ENCODE measurements at places on chromosomes 1 and 21.

DNA sequence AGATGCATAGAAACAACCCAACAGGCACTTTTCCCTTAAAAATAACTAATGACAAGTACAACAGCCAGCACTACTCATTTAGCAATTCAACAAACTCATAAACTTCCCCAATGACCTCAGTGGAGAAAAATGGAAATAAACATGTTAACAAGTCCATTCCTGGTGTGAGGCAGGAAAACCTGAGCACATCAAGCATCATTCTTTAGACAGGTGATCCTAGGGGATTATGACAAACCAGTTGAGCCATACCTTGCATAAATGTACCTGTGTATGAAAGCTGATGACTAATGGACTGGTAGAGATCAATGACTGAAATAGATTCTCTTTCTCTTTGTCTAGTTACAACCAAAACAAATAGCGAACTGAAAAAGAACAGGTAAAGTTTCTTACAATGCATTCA is 7.0 kb downstream of the COL24A1 start:
- no peak for DNase-seq

DNA sequence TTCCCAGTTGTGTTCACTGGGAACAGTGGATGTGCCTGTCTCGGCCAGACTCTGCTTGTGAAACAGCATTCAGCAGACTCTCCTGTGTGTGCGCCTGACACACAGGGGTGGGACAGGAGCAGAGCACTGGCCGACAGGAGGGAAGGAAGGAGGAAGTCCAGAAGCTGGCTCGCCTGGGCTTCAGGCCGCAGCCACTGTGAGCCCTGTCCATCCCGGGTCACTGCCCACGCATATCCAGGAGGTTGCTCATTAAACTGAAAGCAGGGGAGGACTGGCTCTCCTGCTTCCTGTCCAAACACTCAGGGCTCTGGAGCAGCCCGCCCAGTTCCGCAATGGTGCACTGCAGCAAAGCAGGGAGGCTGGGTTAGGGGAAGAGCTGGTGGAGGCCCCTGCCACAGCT is 218.7 kb upstream of the VAMP3 start:
- no peak for DNase-seq

DNA sequence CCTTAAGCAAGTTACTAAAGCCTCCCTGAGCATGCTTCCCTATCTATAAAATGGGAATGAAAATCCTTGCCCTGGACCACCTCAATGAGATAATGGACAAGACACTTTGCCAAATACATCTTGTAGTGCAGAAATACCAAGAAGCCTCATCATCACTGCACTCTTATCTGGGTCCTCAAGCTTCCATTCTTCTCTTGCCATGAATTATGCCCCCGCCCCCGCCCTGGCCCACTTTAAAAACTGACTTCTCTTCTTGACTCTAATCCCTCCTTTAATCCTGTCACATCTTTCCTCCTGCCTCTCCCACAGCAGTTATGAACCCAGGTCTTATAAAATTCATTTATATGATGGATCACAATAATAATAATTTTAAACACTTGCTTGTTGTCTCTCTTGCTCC is 14.8 kb downstream of the ARHGEF11 start:
- no peak for DNase-seq

DNA sequence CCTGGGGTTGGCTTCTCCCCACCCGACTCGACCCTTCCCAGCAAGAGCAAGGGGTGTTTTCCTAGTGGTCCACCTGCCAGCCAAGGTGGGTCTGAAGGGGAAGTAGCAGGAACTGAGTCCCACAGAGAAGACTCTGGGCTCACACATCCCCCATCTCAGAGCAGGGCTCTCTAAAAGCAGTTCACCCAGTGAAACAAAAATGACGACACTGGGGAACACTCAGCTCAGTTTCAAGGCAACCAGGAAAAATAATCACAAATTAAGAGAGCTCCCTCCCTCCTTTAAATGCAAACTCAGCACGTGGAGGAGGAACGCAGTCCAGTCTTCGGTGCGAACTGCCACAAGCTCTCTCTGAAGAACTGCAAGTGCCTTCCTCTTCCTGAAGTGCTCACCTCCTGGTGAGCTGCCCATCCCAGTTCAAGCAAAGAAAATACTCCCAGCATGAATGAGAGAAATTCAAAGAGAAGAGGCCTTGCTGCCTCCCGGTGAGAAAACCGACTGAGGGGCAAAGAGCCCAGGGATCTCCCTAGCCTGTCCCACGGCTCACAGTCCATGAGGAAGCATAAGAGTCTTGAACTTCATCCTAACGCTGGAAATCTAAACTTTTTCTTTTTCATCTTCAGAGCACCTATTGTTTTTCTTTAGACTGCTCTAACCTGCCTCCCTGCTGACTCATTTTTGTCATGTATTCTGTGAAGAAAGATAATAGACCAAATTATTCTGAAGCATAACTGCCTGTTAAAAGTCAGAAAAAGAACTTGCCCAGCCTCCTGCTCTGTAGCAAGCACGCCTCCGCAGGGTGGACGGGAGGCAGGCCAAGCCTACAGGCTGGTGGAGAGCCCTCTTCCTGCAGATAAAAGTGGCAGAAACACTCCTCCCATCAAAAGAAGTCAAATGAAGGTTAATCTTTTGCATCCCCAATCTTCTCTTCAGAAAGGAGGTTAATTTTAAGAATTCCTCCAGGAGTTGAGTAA is 281.4 kb downstream of the HHIPL2 start:
- no peak for DNase-seq

DNA sequence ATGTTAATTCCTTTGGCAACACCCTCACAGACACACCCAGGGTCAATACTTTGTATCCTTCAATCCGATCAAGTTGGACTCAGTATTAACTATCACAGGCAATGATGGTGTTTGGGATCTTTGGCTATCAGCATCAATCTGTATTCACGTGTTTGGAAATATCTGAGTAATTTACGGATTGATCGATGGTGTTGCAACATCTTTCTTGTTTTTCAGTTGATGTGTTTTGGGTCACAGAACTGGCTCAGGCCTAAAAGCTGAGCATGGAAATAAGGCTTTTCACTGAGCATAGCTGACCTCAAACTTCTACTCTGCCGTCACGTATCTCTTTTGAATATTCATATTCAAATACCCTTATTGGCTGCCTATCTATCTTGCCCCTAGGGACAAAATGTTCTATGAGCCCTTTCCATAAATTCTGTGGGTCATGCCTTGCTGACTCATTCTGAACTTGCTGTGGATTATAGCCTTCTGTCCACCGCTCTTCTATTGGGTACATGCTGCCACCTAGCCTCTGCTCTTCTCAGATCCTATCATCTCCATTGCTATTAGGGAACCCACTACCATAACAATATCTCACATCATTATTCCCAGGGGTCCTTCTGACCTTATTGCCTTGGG is 156.0 kb downstream of the PDE4B start:
- DNase-seq: no peak

DNA sequence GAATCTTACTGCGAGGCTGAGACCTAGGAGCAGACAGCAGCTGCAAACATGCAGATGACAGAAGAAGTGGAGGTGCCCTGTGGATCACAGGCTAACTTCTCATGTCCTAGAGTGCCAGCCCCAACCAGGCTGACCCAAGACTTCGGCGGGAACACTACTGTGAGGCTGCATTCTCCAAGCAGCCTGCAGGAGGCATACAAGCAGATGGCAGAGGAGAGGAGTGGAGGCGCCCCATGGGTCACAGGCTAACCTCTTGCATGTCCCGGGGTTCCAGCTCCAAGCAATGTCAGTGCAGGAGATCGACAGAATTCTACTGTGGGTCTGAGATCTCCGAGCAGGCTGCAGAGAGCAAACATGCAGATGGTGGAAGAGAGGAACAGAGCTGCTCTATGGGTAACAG is 98.1 kb upstream of the ZNF678 start:
- no peak for DNase-seq

GRCh38 chr1:63152572-63152971 is 169.8 kb upstream of the FOXD3 start:
- no peak for DNase-seq

- no peak for DNase-seq
Observed at GRCh38 chr1:21891081-21891480, 46.0 kb downstream of the HSPG2 start.

DNA sequence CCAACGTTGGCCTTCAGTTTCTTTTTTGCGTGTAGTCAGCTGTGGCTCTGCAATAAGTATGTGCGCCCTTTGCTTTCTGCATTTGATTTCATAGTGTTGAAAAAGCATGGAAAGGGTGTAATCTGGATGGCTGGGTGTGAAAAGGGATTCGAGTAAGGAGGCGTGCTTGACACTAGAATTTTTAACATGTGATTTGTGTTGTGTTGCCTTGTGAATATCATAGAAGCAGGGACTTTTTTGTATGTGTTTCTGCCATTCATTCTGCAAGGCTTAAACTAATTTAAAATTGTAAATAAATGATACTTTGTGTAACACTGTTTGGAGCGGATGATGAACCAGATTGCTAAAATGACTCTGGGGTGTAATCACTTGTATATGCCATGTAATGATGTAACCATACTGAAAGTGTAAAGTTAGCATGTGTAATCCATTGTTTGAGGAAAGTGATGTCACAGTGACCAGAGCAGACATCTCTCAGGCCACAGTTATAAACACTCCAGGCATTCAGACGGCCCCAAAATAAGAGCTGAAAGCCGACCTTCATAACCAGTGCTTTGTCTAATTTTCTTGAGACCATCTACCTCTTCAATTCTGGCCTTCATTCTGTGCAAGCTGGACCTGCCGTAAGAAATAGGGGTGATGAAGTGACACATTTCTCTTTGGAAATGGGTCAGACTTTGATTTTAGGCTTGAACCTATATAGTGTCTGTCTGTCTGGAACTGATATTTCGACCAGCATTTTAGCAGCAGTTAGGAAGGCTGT is 618 bp downstream of the SH3BGR start:
- DNase-seq: no peak

DNA sequence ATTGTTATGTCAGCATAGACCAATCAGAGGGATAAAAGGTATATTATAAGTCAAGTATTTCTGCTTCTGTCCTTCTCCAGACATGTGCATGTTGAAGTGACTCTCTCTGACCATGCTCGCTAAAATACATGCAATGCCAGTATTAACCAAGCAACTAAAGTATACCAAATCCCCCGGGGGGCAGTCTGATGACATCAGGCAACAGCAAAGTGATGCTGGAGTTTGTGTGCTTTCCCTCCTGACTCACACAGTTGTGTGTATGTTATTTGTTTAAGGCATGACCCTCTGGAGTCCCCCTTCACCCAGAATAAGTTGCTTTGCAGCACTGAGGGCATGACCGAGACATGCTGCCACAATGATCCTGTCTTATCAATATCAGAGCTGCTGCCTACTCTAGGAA is 2.1 kb downstream of the BRINP2 start:
- no peak for DNase-seq

- no peak for DNase-seq
Observed at GRCh38 chr1:167987174-167987573, 50.3 kb upstream of the MPC2 start.

DNA sequence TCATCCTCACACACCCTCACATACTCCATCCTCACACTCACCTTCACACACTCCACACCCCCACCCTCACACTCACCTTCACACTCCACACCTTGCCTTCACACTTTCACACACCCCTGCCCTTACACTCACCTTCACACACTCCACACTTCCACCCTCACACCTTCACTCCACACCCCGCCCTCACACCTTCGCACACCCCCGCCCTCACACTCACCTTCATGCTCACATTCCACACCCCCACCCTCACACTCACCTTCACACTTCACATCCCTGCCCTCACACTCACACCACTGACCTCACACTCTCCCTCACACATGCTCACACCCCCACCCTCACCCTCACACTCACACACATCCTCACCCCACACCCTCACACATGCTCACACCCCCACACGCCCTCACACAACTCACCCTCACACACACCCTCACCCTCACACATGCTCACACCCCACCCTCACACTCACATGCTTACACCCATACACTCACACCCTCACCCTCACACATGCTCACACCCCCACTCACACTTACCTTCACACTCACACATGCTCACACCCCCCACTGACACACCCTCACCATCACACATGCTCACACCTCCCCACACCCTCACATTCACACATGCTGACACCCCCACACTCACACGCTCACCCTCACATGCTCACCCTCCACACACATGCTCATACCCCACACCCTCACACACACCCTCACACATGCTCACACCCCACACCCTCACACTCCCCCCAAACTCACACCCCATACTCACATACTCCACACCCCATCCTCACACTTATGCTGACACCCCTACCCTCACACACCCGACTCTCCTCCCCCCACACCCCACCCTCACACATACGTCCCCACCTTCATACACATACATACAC is 44.5 kb upstream of the EDN2 start:
- DNase-seq: no peak

GRCh38 chr1:66412704-66413103 is 121.2 kb upstream of the SGIP1 start:
- no peak for DNase-seq

GRCh38 chr1:230382001-230382491 is 44.1 kb downstream of the PGBD5 start:
- DNase-seq: no peak

- DNase-seq: no peak
Observed at GRCh38 chr1:20191266-20191825, 5.0 kb upstream of the PLA2G2C start.

- DNase-seq: no peak
Observed at GRCh38 chr1:41245659-41246058, 3.6 kb upstream of the SCMH1 start.

DNA sequence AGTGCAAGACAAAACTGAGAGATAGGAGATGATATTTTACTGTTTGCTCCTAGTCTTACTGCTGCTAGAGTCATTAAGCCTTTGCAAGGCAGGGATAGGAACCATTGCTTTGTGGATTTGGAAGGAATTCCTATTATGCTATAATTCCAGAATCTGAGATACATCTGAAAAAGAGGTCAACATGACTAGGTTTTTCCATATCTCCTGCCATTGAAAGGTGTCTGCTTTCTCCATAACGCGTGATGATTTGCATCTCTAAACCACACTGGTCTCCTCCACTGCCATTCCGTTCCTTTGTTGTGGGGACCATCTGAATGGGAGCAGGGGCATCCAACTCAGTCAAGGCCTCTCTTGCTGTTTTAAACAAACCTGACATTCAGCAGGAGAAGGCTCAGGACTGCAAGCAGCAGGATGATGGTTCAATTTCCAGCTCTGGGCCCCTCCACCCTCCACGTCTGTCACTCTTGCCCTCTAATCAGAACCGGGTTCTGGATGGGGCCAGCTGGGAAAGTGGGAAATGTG is 45.2 kb downstream of the PLPP3 start:
- no peak for DNase-seq

DNA sequence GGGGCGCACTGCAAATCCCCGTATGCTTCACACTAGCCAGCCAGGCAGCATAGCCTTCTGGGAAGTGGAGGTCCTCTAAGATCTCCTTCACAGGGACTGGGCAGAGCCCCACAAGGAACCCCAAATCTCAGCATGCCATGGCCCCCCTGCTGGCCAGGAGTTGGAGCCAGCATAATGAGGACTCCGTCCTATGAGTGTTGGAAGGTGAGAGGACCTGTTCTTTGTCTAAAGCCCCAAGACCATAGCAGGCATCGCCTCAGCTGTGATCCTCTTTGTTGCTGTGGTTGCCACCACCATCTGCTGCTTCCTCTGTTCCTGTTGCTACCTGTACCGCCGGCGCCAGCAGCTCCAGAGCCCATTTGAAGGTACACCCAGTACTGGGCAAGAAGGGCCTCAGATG is 1.5 kb downstream of the SHISA4 start:
- no peak for DNase-seq
